NB4 (cell line): ENCODE measurements at places on chromosomes 7 and 10.

DNA sequence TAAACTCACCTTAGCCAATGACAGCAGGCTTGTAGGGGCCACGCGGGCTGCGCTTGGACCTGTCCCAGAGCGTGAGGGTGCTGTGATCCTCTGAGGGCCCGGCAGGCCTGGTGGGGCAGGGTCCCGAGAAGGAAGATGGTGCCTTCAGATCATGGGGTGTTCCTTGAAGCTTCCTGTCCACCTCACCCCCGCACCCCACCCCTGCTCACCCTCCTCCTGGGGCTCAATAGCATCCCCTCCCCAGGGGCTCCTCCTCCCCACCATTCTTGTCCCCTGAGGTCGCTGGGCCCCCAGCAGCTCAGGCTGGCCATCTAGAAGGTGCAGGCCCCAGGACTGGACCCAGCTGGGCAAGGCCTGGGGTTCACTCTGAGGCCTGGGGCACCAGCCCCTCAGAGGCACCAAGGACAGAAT is 33.9 kb downstream of the PWWP2B start:
- DNase-seq = no peak

- DNase-seq = no peak
These were observed 443.2 kb downstream of the RPS24 start for GRCh38 chr10:78476844-78477243.

DNA sequence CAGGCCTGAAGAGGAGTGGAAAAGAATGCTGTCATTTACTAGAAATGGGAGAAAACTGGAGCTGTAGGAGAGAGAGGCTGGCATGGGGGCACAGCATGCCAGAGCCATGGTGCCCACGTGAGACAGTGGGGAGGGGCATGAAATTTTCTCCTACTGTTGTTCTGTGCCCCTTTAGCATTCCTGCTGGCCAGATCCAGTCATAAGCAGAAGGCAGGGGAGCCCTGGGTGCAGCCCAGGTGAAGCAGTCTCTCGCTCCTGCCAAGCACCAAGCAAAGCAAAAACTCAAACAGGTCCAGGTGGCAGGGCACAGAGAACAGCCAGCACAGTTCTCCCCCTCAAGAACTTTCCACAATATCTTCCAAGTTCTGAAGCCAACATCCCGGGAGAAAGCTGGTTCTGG is 383.2 kb downstream of the TCERG1L start:
- no peak for DNase-seq

- DNase-seq = no peak
These were observed 70.1 kb downstream of the UBE3C start for GRCh38 chr7:157208571-157209413.

GRCh38 chr7:32222251-32222900 is 152.2 kb upstream of the PDE1C start:
- no peak for DNase-seq

DNA sequence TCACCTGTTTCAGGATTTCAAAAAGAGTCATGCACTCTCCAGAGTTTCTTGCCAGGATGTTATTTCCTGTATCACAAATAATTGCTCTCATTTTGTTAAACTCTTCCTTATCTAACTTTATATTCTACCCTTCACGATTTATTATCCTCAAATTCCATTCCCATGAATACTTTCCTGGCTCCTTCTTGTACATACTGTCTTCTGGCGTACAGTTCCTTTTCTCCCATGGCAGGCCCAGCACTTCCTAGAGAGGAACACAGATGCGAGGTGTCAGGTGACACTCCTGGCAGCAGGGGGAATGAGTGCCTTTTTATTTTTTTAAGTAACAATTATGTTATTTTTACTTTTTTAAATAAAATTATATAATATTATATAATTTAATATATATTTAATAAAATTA is 411.9 kb downstream of the TFEC start:
- no peak for DNase-seq

GRCh38 chr7:111409714-111410422 is 152.4 kb downstream of the IMMP2L start:
- DNase-seq = no peak

DNA sequence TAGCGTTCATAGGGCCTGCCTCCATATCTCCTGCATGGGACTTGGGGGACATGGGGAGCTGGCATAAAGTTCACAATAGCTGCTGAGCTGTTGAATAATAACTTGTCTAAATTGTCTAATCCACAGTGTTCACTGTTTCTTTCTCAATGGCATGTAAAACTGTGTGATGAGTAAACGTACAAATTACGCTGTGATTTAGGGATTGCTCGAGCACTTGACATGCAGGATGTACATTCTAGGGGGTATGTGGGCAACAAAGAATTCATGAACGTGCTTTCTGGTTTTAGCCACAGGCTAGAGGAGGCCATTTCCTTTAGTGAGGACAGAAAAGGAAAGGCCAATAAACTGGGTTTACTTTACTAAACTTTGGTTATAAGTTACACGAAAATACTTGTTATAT is 534.2 kb upstream of the ZWINT start:
- DNase-seq = no peak

DNA sequence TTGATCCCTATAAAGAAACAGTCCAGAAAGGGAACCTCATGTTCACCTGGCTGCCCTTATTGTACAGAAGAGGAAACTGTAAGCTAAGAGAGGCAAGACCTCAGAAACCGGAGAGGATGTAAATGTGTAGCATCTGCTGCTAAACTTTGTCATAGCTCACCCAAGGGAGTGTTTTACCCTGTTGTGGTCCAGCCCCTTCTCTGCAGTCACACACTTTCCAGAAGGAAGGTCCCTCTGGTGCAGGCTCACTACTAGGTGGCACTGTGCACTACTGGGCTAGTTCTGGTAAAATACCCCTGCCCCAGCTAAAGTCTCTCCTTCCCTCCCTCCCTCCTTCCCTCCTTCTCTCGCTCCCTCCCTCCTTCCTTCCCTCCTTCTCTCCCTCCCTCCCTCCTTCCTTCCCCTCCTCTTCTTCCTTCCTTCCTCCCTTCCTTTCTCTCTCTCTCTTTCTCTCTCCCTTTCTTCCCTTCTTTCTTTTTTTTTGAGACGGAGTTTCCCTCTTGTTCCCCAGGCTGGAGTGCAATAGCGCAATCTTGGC is 42.5 kb upstream of the LCOR start:
- peak; percentile 55 for DNase-seq

GRCh38 chr7:36286226-36286625 is 103.4 kb upstream of the ANLN start:
- no peak for DNase-seq

- DNase-seq = no peak
These were observed 74.2 kb upstream of the ANLN start for GRCh38 chr7:36315309-36315944.

- peak; percentile 61 for DNase-seq
These were observed 19.8 kb upstream of the NUP205 start for GRCh38 chr7:135537905-135538304.
